ENCODE measurements at places on chromosomes 7 and 10.
A peak's percentile ranks its signal among the peaks of the same experiment; 100 is the strongest.

DNA sequence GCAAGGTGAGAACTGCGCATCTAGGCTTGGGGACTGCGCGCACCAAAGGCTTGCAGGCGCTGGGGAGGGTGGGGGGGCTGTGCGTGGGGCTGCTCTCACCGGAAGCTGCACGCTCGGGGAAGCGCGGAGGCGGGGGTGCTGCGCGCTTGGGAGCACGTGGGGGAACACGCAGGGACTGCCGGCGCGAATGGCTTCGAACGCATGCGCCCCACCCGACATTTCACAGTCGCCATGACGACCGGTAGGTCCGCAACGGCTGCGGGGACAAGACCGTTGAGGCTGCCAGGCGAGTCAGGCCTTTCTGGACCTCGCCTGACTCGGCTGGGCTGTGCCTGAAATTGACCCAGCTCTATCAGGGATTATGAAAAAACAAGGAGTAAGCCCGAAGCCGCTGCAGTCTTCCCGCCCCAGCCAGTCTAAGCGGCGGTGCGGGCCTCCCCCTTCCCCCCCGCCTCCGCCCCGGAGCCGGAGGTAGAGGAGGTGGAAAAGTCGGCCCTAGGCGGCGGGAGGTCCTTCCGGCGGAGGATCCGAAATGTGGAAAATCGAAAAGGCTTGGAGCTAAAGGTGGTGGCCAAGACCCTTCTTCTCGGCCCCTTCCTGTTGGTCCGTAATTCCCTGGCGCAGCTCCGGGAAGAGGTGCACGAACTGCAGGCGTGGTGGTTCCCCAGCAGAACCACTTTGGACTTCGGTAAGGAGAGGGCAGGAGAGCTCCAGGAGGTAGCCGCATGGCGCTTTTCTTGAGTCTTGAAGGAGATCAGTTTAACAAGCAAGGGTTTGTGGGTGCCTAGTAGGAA, 34.9 kb upstream of the STEAP1 start:
- peaks cover 7% of the 10 kb centered on the region for H3K4me1 ChIP-seq
- peaks cover 28% of the 10 kb centered on the region for H3K27me3 ChIP-seq
- H3K36me3 ChIP-seq, result no peaks in the 10 kb centered on the region
- H3K4me3 ChIP-seq, result no peak overlapping the region
- H3K27ac ChIP-seq, result no peak overlapping the region

DNA sequence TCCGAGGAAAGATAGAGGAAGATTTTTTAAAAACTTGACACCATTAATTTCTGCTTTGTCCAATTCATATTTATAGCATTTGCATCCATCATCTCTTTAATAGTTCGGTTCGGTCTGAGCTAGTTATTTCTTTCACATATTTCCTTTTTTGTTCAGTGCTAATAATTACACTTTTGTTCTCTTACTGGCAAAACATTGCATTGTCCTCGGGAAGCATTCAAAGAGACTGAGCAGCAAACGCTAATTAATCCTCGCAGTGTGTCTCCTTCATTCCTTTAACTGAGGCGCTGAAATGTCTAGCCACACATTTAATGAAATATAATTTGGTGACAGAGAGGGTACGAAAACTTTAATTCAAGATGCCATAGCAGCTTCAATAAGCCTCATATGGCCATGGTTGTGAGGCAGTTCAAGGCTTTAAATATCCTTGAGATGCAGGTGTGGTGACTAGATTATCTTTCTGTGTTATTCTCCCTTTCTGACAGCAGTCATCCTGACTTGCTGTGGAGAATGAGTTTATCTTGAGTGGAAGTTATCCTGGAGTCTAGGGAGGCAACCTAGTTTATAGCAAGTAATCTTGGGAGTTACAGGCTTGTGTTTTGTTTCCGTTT, 431.4 kb downstream of the SDK1 start:
- H3K4me3 ChIP-seq, result no peak overlapping the region

GRCh38 chr7:124754576-124755268, 10.9 kb downstream of the GPR37 start:
- no peaks in the 10 kb centered on the region for H3K27me3 ChIP-seq
- no peak overlapping the region for H3K27ac ChIP-seq
- no peaks in the 10 kb centered on the region for H3K36me3 ChIP-seq
- no peaks in the 10 kb centered on the region for H3K4me1 ChIP-seq
- no peak for DNase-seq

GRCh38 chr7:90412458-90413184, 9.4 kb downstream of the CLDN12 start:
- H3K4me3 ChIP-seq, result no peak overlapping the region
- DNase-seq, result peak; percentile 28
- H3K27ac ChIP-seq, result no peak overlapping the region
- H3K4me1 ChIP-seq, result no peaks in the 10 kb centered on the region
- H3K36me3 ChIP-seq, result no peaks in the 10 kb centered on the region
- H3K27me3 ChIP-seq, result no peaks in the 10 kb centered on the region

DNA sequence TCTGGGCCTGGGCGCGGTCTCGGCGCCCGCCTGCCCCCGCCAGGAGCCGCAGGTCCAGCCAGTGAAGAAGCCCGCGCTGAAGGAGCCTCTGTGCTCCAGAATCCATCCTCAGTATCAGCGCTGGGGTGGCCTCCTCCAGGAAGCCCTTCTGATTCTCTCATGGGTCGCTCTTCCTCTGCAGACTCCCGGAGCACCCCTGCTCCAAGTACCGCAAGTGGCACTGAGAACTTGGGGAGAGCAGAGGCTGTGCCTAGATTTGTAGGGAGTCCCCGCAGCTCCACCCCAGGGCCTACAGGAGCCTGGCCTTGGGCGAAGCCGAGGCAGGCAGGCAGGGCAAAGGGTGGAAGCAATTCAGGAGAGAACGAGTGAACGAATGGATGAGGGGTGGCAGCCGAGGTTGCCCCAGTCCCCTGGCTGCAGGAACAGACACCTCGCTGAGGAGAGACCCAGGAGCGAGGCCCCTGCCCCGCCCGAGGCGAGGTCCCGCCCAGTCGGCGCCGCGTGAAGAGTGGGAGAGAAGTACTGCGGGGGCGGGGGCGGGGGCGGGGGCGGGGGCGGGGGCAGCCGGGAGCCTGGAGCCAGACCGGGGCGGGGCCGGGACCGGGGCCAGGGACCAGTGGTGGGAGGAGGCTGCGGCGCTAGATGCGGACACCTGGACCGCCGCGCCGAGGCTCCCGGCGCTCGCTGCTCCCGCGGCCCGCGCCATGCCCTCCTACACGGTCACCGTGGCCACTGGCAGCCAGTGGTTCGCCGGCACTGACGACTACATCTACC, at the start of gene ALOX5:
Gene ALOX5 (plus strand): TSS at position 641 of the 774 bp plus-strand sequence. CDS start 64 bp downstream, at position 705.
- peak; percentile 53 for DNase-seq
- H3K4me3 ChIP-seq, result peak within 1 kb of the TSS; percentile 81
- peaks cover 27% of the 10 kb centered on the region for H3K4me1 ChIP-seq
- H3K27ac ChIP-seq, result peak within 1 kb of the TSS; percentile 52
- peaks cover 57% of the 10 kb centered on the region for H3K27me3 ChIP-seq

DNA sequence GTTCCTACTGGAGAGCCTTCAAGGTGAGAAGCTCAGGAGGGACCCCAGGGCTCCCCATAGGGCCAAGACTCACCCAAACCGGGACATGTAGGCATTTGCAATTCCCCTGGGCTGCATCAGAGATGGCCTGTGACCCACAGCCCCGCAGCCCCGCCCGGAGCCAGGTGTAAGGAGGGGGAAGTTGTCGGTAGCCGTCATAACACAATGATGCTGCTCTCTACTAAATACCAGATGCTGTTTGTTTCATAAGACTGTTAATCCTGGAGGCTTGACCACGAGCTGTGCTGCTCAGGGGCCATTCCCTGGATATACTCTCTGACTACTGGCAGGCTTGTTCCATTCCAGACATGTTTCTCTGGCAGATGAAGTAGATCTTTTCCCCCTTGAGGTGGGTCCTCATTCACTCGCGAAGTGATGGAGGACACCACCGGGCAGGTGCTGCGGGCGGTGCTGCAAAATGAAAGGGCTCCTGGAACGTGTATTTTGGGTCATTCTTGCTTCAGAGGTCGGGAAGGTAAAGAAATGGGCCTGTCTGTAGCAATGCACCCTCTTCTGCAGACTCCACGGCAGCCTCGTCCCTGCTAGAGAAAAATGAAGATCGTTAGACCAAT, 61.1 kb downstream of the MKI67 start:
- DNase-seq, result no peak
- peaks cover 78% of the 10 kb centered on the region for H3K36me3 ChIP-seq
- H3K27me3 ChIP-seq, result no peaks in the 10 kb centered on the region
- peak overlapping the region; percentile 85 for H3K27ac ChIP-seq
- H3K4me1 ChIP-seq, result peaks cover 74% of the 10 kb centered on the region

- H3K4me1 ChIP-seq, result peaks cover 14% of the 10 kb centered on the region
- no peak for DNase-seq
- H3K27ac ChIP-seq, result no peak overlapping the region
- no peaks in the 10 kb centered on the region for H3K27me3 ChIP-seq
- H3K4me3 ChIP-seq, result no peak overlapping the region
Observed at GRCh38 chr10:88372051-88372715, 210.9 kb downstream of the RNLS start.

GRCh38 chr7:74206589-74207120, 3.2 kb upstream of the LAT2 start:
- no peak overlapping the region for H3K27ac ChIP-seq
- H3K4me1 ChIP-seq, result peaks cover 41% of the 10 kb centered on the region
- no peaks in the 10 kb centered on the region for H3K27me3 ChIP-seq

GRCh38 chr10:5888843-5889623, 660 bp downstream of the ANKRD16 start:
- H3K36me3 ChIP-seq, result peaks cover 20% of the 10 kb centered on the region
- H3K4me3 ChIP-seq, result peak overlapping the region; percentile 80
- peak; percentile 56 for DNase-seq
- peak overlapping the region; percentile 32 for H3K27ac ChIP-seq
- H3K4me1 ChIP-seq, result peaks cover 39% of the 10 kb centered on the region

GRCh38 chr7:155961241-155962190, 149.3 kb upstream of the SHH start:
- peaks cover 7% of the 10 kb centered on the region for H3K27me3 ChIP-seq
- H3K27ac ChIP-seq, result no peak overlapping the region
- no peak for DNase-seq
- peaks cover 35% of the 10 kb centered on the region for H3K4me1 ChIP-seq
- no peaks in the 10 kb centered on the region for H3K36me3 ChIP-seq
